ENCODE measurements at places on chromosomes 6 and 20. TPM values are rescaled to one million over a fixed set of nuclear protein-coding genes. Genes with fewer than 3 reads are reported as not detected.
A peak's percentile ranks its signal among the peaks of the same experiment; 100 is the strongest.

DNA sequence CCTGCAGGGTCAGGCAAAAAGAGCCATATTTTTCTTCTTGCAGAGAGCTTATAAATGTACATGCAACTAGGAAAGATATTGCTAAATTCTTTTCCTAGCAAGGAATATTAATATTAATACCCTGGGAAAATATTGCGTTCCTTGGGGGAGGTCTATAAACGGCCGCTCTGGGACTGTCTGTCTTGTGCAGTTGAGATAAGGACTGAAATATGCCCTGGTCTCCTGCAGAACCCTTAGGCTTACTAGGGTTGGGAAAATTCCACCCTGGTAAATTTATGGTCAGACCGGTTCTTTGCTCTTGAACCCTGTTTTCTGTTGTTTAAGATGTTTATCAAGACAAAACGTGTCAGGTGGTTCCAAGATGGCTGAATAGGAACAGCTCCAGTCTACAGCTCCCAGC, 121.3 kb upstream of the CARMIL1 start:
- DNase-seq: no peak

DNA sequence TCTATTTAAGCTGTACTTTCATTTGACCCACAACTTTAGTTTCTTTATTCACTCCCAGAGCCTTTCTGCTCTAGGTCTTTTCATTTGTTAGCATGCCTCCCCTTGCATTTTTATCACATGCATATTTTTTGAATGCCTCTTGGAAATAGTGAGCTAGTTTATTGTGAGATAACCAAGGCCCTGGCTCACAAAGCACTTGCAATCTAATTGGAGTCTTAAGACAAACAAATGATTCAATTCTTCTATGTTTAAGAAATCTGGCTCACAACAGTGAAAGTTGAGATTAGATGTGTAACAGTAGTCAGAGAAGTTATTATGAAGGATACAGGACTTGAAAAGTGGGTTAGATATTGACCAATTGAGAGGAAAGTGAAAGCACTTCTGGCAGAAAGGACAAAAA, 173.4 kb downstream of the MOXD1 start:
- DNase-seq: peak; percentile 81

Gene PPP1R14C
- not detected for polyA plus RNA-seq

DNA sequence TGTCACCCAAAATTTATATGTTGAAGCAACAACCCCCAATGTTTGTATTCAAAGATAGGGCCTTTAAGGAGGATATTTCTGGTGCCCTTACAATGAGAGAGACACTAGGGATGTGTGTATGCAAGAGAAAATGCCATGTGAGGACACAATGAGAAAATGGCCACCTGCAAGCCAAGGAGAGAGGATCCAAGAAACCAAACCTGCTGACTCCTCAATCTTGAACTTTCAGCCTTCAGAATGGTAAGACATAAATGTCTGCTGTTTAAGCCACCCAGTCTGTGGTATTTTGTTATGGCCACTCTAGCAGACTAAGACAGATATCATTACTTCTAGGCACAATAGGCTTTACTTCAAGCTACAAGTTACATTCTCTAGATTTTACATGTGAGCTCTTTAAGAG, 1145.1 kb upstream of the MAP3K7 start:
- no peak for DNase-seq

DNA sequence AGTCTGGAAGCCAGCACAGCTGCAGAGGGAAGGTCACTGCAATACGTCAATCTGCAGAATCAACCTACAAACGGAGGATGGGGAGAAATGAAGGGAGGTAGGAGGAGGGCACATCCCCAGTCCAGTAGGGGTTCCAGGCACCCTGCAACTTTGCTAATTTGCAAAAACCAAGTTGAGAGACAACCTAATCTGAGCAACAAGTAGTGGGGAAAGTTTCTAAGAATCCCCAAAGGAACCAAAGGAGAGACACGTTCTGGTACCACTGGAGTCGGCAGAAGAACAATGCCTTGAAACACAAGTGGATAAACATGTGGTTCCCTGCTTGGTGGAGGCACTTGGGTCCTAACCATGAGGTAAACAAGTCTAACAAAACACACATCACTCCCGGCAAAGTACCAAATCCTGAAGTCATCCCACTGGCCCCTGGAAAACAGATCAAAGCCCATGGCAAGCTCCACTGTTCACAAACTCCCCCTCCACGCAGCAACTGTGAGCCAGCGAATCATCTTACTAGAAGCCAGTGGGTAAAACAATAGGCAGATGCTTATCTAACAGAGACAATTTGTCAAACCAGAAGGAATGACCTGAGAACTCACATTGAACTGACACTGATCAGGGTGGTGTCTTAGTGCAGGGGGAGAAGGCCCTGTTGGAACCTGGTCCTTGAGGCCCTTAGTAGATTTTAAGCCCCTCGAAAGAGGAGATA, 4.7 kb downstream of the MRPS18A start:
- DNase-seq: no peak

Gene RAB44
- not detected for polyA plus RNA-seq

GRCh38 chr6:3696525-3697088, 54.9 kb downstream of the PXDC1 start:
- DNase-seq: peak; percentile 34

GRCh38 chr6:98539741-98540140, 294.6 kb upstream of the POU3F2 start:
- DNase-seq: no peak

- DNase-seq: no peak
Observed at GRCh38 chr6:151493161-151493803, 535 bp upstream of the CCDC170 start.

GRCh38 chr6:42996513-42996912, 12.1 kb downstream of the PPP2R5D start:
- DNase-seq: no peak

Gene PHACTR2
- 26.8 TPM for polyA plus RNA-seq

- no peak for DNase-seq
Observed at GRCh38 chr6:53565886-53566285, 21.0 kb upstream of the GCLC start.

- DNase-seq: no peak
Observed at GRCh38 chr6:80962382-80962781, 790.1 kb downstream of the TENT5A start.

DNA sequence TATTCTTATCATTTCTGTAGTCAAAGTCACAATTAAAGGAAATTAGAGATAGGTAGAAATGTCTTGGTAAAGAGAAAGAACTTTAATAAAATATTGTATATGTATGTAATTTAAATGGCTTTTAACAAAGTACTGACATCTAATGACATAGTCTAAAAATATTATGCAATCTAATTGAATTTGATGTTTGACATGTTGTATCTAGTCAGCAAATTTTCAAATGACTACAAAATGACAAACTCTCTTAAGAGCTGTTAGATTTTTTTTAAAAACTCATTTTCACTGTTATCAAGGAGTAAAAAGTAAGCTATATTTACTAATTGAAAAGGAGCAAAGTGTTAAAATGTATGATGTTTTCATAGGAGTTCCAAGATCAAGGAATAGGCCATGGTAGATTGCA, 176.9 kb downstream of the MEI4 start:
- no peak for DNase-seq

Gene GZF1
- 17.2 TPM for polyA plus RNA-seq

GRCh38 chr20:52958211-52958610, 13.9 kb upstream of the TSHZ2 start:
- no peak for DNase-seq

Gene HSPA12B
- 0.09 TPM for polyA plus RNA-seq

Gene ABCC10
- 12.0 TPM for polyA plus RNA-seq

Gene DEFB132
- polyA plus RNA-seq: not detected

- no peak for DNase-seq
Observed at GRCh38 chr6:44776344-44776743, 388.8 kb downstream of the CDC5L start.

DNA sequence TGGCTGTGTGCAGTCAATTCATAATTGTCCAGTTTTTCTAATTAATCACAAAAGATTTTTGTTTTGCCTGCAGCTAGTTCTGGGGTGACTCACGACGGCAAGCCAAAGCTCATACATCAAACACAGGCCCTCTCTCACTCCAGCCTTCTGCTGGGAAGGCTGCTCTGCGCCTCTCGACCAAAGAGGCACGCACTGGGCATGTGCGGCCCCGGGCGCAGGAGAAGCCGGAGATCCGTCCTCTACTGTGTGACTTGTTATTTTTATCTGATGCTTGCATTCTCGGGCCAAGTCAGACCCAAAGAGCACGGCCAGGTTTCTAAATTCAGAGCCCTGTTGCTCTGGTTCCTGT, 98.5 kb downstream of the TFAP2A start:
- DNase-seq: peak; percentile 36

DNA sequence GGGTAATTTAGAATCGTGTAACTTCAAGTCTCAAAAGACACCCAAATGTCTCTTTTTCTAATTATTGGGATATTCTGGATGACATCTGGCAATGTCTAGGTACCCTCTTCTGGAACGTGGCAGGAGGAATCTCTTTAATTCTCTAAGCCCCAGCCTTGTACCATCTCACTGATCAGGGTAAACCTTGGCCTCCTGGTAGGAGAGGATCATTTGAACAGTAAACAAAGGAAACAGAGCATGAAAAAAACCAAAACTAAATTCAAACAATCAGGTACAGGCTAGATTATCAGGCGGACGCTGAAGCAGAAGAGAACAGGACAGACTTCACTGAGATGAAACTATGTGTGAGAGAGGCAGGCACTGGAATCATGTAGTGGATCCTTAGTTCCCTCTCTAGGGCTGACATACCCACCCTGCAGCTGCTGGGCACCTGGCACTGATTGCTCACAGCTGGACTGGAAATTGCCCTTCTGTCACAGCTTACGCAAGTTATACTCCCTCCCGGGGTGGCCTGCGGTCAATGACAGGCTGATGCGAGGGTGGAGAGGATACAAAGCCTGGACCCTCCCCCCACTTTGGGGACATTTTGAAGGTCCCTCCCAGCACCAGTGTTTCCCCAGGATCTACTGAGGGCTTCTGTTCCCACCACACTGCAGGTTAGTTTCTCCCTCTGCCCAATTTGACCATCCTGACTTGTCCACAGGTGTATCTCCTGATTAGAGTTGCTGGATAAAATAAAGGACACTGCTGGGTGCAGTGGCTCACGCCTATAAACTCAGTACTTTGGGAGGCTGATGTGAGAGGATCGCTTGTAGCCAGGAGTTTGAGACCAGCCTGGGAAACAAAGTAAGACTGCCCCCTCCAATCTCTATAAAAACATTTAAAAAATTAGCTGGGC, 20.6 kb upstream of the ZBTB24 start:
- no peak for DNase-seq

DNA sequence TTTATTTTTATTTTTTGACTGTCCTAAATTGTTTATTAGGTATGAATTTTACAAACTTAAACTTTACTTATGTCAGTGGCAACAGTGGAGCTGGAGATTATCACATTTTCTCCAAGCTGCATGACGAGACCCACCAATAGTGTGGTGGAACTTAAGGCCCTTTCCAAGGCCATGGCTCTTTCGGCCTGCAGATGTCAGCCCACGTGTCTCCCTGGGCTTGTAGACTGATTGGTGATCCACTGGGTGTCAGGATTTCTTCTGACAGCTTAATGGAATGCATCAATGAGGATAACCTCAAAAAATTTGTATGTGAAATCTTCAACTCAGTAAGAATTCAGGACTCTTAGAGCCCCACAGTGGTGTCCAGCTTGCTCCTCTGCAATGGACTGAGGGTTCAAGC, 32.3 kb upstream of the OVOL2 start:
- DNase-seq: no peak

Gene TFAP2D
- polyA plus RNA-seq: not detected

Gene HNF4A
- not detected for polyA plus RNA-seq

Gene LST1
- polyA plus RNA-seq: not detected

GRCh38 chr6:128784266-128784665, 98.7 kb upstream of the LAMA2 start:
- DNase-seq: no peak

GRCh38 chr20:41018153-41018552, 10.5 kb upstream of the TOP1 start:
- no peak for DNase-seq

DNA sequence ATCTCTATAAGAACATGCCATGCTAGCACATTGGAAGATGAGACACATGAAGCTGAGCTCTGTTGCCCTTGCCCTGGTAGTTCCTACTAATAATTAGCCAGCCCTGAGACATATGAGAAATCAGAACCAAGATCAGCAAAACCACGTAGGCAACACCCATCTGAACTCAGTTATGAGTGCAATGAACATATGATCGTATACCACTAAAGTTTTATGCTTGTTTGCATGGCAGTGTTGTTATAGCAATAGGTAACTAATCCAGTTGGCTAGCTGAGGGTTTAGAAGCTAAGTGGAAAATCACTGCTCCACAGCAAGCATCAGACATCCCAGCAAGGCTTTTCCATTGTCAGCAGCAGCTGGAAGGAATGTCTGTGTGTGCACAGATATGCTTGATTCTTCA, 180.7 kb downstream of the BTBD3 start:
- no peak for DNase-seq

DNA sequence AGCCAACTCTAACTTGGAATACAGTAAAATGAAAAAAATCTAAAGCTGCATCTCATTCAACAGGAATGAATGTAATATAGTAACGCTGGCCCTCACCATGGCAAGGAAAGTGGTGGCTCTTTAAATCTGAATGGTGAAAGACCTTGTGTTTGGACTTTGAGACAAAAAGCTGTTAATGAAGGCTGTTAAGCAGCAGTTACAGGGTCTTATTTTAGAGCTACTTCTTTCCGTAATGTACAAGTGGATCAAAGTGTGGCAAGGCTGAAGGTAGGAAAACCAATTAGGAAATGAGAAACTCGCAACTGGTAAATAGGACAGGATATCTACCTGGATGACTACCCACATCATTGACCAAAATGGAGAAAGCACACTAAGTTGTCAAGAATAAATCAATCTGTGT, 11.6 kb upstream of the TRIM39 start:
- no peak for DNase-seq

DNA sequence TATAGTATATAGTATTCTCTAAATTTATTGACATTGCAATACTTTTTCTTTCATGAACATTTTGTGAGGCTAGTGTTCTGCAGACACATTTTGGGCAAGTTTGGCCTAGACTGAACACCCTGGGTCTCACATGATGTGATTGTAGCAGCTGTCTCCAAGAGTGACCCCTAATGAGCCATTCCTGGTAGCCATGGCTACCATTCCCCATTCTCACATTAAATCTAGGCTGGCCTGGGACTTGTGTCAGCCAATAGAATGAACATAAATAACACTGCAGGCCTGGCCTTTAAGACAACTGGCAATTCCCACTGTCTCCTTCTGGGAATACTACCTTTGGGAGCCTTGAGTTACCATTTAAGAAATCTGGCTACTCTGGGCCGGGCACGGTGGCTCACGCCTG, 38.0 kb upstream of the TASP1 start:
- no peak for DNase-seq

GRCh38 chr6:6927521-6928361, 180.0 kb upstream of the RREB1 start:
- no peak for DNase-seq
